ENCODE measurements at places on chromosomes 12 and 14. TPM values are rescaled to one million over a fixed set of nuclear protein-coding genes. Genes with fewer than 3 reads are reported as not detected.

SCN8A gene
- 10.4 TPM for total RNA-seq

INSM2 gene
- total RNA-seq: 1.2 TPM

LALBA gene
- not detected for total RNA-seq

TCL1A gene
- total RNA-seq: not detected

- no peaks in the 10 kb centered on the region for H3K36me3 ChIP-seq
- no peak overlapping the region for H3K27ac ChIP-seq
- H3K27me3 ChIP-seq: no peaks in the 10 kb centered on the region
- H3K4me3 ChIP-seq: no peak overlapping the region
- no peak for DNase-seq
- no peaks in the 10 kb centered on the region for H3K4me1 ChIP-seq
Observed at GRCh38 chr12:16272222-16272621, 5.3 kb downstream of the SLC15A5 start.

- no peaks in the 10 kb centered on the region for H3K4me1 ChIP-seq
- H3K27me3 ChIP-seq: peaks cover under 1% of the 10 kb centered on the region
- no peak for DNase-seq
- no peak overlapping the region for H3K27ac ChIP-seq
Observed at GRCh38 chr14:104362761-104363605, 216.6 kb upstream of the C14orf180 start.

DNA sequence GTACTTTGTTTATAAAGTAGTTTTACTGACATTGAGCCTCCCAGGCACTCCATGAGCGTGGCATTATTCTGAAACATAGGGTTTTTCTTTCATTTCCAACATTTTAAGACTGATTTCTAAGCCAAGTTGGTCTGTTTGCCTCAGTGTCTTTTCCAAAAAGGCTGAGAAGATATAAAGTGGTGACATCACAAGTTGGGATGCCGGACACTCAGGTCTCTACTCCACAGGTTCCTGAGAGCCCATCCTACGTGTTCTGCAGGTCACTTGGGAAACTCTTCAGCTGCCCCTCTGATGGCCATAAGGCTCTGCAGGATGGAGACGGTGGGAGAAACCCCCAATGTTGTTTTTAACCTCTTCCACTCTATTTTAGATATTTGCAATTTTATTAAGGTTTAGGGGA, 6.0 kb downstream of the RFX4 start:
- peaks cover 38% of the 10 kb centered on the region for H3K27me3 ChIP-seq
- no peak overlapping the region for H3K4me3 ChIP-seq
- DNase-seq: no peak
- no peaks in the 10 kb centered on the region for H3K4me1 ChIP-seq

- H3K4me1 ChIP-seq: no peaks in the 10 kb centered on the region
- H3K27ac ChIP-seq: peak overlapping the region; percentile 91
- H3K36me3 ChIP-seq: no peaks in the 10 kb centered on the region
- peak overlapping the region; percentile 76 for H3K4me3 ChIP-seq
Observed at GRCh38 chr12:31959701-31960391, 631 bp downstream of the RESF1 start.

DNA sequence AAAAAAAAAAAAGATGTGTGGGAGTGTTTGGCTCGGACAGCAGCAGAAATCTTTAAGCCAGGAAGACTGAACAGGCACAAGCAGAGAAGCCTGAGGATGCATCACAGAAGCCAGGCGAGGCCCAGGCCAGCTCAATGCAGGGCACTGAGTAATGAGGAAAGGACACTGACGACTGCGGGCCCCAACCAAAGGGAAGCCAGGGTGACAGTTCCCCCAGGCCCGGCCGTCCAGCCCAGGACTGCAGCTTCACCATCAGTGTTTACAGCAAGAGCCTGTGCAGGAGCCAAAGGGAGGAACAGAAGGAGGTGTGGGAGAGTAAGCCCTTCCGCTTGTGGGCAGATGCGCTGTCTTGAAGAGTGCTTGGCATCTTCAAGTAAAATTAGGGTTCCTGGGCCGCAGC, 205.3 kb upstream of the SFSWAP start:
- H3K36me3 ChIP-seq: no peaks in the 10 kb centered on the region
- H3K27me3 ChIP-seq: no peaks in the 10 kb centered on the region
- no peaks in the 10 kb centered on the region for H3K4me1 ChIP-seq
- no peak for DNase-seq
- no peak overlapping the region for H3K4me3 ChIP-seq
